ENCODE measurements at places on chromosomes 4 and X.

GRCh38 chrX:65677954-65678469 lies 10.6 kb downstream of the MSN start:
- peak; percentile 26 for DNase-seq

DNA sequence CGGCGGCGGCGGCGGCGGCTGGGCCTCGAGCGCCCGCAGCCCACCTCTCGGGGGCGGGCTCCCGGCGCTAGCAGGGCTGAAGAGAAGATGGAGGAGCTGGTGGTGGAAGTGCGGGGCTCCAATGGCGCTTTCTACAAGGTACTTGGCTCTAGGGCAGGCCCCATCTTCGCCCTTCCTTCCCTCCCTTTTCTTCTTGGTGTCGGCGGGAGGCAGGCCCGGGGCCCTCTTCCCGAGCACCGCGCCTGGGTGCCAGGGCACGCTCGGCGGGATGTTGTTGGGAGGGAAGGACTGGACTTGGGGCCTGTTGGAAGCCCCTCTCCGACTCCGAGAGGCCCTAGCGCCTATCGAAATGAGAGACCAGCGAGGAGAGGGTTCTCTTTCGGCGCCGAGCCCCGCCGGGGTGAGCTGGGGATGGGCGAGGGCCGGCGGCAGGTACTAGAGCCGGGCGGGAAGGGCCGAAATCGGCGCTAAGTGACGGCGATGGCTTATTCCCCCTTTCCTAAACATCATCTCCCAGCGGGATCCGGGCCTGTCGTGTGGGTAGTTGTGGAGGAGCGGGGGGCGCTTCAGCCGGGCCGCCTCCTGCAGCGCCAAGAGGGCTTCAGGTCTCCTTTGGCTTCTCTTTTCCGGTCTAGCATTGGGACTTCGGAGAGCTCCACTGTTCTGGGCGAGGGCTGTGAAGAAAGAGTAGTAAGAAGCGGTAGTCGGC lies 528 bp downstream of the FMR1 start:
- no peak for DNase-seq

GRCh38 chr4:16532240-16532970 lies 306.1 kb upstream of the TAPT1 start:
- no peak for DNase-seq

DNA sequence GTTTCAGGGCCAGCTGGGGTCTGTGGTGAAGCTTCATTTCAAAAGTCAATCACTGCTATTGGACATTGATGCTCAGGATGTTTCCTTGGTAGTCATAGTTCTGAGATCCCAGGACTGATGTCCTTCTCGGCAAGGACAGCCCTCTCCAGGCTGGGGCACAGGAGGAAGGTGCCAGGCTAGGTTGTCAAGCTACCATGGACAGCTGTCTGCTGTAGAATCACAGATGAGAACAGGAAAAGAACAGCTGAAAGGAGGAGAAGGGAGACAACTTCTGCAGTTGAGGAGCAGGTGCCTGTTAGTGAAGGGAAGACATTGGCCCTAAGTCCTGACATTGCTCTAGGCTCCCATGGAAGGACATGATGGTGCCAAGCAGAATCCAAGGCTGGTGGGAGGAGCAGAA lies 58.0 kb downstream of the XAGE2 start:
- no peak for DNase-seq

DNA sequence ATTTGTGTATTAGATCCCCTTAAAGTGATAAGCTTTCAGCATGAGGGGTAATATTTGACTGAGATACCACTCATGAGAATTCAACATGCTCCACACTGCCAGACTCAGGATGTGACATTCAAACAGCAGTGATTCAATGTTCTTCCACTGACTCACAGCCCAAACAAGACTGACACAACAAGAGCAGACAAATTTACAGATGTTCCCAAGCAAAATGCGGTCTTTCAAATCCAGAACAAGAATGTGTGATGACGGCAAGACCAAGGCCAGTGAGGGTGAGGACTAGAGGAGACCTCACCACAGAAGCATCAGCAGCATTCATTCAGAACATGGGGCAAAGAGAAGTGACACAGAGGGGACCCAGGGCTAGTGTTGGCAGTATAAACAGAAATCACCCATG lies 99.3 kb upstream of the GRIA3 start:
- DNase-seq: no peak
